ENCODE measurements at places on chromosomes 5 and 9.

- DNase-seq = no peak
These were observed 59.1 kb downstream of the THBS4 start for GRCh38 chr5:80094236-80094738.

DNA sequence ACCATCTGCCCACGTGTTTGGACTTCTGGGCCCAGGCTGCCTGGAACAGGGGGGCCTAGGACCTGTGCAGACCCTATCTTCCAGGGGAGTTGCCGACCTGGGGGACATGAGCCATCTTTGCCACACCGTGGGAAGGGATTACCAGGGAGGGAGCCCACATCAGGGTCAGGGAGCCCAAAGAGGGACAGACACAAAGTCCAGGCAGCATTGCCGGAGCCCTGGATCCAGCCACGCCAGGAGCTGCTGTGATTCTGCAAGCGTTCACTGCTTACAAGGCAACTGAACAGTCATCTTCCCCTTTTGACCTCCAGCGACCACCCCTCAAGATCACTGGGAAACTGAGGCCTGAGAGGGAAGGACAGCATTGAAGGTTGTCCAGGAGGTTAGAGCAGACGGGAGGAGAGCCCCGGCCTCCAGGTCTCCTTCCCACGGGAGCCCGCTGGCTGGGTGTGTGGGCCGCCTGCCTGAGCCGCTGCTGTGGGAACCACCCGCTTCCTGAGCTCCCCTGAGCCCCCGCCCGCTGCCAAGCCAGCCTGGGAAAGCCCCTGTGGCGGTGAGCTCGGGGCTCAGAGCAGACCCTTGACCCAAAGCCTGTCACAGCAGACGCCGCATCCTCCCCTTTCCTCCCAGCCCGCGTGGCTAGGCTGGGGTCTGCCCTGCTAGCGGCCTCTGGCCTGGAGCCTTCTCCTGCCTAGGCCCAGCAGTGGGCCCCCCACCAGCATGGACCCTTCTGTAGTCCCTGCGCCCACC, 17.1 kb upstream of the NOTCH1 start:
- DNase-seq = no peak

- DNase-seq = no peak
These were observed 66.4 kb upstream of the TMC1 start for GRCh38 chr9:72454871-72455491.

DNA sequence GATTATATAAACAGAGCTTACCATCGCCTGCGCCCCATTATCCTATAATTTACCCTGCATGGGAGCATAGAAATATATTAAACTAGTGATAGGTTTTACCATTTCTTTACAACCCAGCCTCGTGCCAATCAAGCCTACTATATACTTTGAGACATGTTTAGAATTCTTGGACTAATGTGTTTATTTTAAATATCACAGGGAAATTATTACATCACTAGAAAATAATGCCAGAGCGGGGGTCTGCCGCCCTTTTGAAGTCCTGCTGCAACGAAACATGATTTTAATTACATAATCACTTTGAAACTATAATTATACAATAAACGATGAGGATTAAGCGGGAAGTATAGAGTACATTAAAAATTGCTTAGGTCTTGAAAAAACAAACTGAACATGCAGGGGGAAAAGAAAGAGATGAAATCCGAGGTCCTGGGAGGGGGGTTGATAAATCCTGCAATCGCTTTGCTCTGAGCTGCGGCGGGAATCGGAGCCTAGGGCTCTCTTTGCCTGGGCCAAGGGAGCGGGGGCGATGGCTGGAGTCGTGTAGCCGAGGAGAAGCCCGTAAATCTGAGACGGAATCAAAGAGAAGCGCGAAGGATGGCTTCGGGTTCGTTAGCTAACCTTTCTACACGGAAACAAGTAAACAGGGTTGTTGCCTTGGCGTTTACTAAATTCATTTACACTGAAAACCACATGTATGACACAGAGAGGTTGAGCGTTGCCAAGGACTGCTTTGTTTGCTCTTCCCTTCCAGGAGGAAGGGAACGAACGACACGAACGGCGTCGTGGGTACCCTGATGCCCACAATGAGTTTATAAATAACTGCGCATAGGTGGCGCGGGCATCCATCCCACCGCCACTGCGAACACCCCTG, 127.6 kb downstream of the TMEM174 start:
- DNase-seq = no peak

- no peak for DNase-seq
These were observed 13.1 kb upstream of the ANXA1 start for GRCh38 chr9:73138516-73138915.

DNA sequence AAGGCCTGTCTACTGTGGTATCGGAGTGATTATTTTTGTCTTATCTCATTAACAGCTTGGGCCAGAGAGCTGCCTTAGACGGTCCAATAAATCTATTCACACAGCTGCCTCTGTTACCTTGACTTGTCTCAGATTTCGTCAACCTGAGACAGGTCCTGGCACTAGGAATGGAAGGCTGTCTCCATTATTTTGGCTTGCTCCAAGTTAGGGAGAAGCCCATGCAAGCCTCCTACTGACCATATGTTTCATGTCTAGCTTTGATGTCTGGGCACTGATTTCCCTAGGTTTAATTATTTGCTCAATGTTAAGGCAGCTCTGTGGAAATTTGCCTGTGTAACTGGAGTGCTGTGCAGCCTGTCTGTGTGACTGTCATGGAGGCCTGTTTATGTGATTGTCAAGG, 12.4 kb upstream of the RALGPS1 start:
- DNase-seq = no peak

- DNase-seq = no peak
These were observed 81.0 kb downstream of the NDUFAF2 start for GRCh38 chr5:61026004-61026403.

DNA sequence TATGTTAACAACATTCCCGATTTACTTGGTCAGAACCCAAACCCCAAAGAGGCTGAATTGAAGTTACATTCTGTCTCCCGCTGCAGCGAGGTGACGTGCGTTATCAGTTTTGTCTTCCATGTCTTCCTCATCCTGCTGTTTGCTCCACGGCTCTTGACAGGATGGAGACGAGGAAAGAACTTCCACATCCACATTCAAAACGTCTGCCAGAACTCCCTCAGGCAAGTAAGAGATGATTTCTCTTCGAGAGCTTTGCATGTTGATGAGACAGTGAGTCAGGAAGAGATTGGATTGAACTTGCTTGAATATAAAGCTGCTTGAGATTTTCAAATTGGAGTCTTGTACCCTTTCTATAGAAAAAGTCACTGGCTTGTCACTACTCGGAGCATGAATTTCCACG, 242.6 kb downstream of the AUH start:
- DNase-seq = no peak

DNA sequence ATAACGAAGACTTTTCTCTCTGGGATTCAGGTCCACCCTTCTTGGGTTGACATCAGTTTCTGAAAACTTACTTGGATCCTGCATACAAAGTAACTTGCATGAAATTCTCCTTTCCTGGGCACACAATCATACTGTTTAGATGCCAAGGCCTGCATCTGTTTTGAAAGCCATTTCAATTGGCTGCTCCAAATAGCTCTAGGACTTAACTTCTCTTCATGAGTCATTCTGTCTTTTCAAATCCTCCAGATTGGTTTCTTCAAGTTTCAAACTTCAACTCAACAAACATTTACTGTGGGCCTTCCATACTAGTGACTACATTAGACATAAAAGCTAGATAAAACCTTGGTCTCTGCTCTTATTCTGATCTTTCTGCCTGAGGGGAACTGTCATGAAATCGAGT, 54.8 kb upstream of the HMHB1 start:
- DNase-seq = no peak

DNA sequence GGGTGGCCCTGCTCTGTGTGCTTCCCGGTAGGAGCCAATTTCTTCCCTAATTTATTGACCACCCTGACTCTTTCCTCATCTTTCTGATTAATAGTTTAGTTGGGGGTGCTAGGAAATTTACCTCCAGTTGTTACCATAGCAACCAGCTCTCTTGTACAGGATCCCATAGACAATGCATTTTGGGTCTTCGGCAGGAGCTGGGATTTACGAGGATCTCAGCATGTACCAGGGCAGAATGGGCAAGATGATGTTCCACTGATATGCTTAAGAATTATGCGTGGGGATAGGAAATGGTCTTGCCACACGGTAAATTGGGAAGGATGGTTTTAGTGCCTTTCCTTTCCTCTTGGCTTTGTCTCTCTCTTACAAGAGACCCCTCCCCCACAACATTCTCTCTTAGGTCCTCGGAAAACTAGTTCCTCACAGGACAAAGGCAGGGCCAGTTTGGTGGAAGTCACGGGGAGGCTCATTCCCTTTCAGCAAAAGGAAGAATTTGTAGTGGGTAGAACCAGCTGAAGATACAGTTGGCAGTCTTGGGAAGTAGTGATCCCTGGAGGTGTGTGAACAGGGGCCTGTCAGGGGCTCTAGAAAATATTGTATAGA, 133.4 kb upstream of the SHB start:
- DNase-seq = no peak

- no peak for DNase-seq
These were observed 1.6 kb downstream of the LMX1B start for GRCh38 chr9:126615245-126615790.

- no peak for DNase-seq
These were observed at the start of gene TRPM3 for GRCh38 chr9:71121275-71122021. Gene TRPM3, minus strand, starts transcription at chr9:71121621. Its CDS starts 267 bp downstream, at chr9:71121354.
